ENCODE measurements at places on chromosomes 7 and 10. TPM values are rescaled to one million over a fixed set of nuclear protein-coding genes. Genes with fewer than 3 reads are reported as not detected.

The SPDYE2 gene
- total RNA-seq: not detected

The WDR86 gene
- total RNA-seq: not detected

The CYP17A1 gene
- total RNA-seq: not detected

The OR2A5 gene
- total RNA-seq: not detected

The CPA4 gene
- total RNA-seq: 0.27 TPM

The LRRD1 gene
- total RNA-seq: not detected

The MMRN2 gene
- total RNA-seq: 430 TPM

The LIPK gene
- not detected for total RNA-seq

The OGA gene
- 84.1 TPM for total RNA-seq

The CC2D2B gene
- total RNA-seq: not detected

The VAX1 gene
- total RNA-seq: not detected

The FXYD4 gene
- not detected for total RNA-seq

The IFIT5 gene
- total RNA-seq: 4.4 TPM

The MYL10 gene
- not detected for total RNA-seq

The GIMAP4 gene
- 135 TPM for total RNA-seq

The COL28A1 gene
- total RNA-seq: not detected

The MYO3A gene
- not detected for total RNA-seq

The MET gene
- 63.3 TPM for total RNA-seq

The HABP2 gene
- not detected for total RNA-seq

The LIPF gene
- total RNA-seq: not detected

The TRPV6 gene
- not detected for total RNA-seq

The GPER1 gene
- total RNA-seq: 0.75 TPM

The PRSS37 gene
- not detected for total RNA-seq

The TEX36 gene
- total RNA-seq: not detected

The TWIST1 gene
- total RNA-seq: 2.8 TPM

The ACSM6 gene
- not detected for total RNA-seq

The FRG2B gene
- total RNA-seq: not detected

The ASAH2B gene
- total RNA-seq: 1.6 TPM

The LRGUK gene
- total RNA-seq: 0.18 TPM

The RBAK gene
- 5.8 TPM for total RNA-seq

Measured in endothelial cell of coronary artery (primary cell).